ENCODE measurements at places on chromosomes 3 and 15.

DNA sequence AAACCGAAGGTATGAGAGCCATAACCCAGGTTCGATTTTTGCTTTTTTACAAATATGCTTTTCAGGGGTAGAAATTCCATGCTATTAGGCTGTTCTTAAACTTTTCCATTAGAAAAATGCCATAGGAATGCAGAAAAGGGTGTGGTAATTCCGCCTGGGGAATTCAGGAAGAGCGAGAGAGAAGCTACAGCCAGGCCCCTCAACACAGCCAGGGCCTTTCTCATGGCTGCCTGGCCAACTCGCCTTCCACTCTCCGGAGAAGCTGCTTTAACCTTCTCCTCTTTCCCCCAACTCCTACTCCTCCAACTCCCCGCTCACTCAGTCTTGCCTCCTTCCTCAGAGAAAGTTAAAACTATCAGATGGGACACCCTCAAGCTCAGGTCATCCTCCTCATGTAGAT is 9.1 kb upstream of the TICRR start:
- no peak for DNase-seq

- no peak for DNase-seq
These were observed 10.9 kb downstream of the KCNAB1 start for GRCh38 chr3:156131241-156131640.

- no peak for DNase-seq
These were observed 16.2 kb upstream of the ANKDD1A start for GRCh38 chr15:64895285-64896065.

GRCh38 chr15:47184908-47185801 is 532.1 kb upstream of the SEMA6D start:
- no peak for DNase-seq

- no peak for DNase-seq
These were observed 70.9 kb downstream of the AAGAB start for GRCh38 chr15:67183443-67184169.

Measured in left hindlimb (tissue), 1 donor.